ENCODE measurements at places on chromosomes 3 and 15.

DNA sequence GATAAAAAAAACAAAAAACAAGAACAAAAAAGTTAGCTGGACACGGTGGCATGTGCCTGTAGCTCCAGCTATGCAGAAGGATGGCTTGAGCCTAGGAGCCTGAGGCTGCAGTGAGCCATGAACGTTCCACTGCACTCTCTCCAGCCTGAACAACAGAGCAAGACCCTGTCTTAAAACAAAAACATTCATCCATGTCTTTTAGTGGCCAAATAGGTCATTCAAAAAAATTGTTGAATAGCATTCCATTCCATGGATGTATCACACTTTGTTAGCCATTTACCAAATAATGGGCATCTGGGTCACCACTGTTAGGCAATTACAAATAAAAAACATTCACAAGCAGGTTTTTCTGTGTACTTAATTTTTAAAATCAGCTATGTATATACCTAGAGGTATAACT is 139.7 kb downstream of the STAG1 start:
- DNase-seq, result no peak

DNA sequence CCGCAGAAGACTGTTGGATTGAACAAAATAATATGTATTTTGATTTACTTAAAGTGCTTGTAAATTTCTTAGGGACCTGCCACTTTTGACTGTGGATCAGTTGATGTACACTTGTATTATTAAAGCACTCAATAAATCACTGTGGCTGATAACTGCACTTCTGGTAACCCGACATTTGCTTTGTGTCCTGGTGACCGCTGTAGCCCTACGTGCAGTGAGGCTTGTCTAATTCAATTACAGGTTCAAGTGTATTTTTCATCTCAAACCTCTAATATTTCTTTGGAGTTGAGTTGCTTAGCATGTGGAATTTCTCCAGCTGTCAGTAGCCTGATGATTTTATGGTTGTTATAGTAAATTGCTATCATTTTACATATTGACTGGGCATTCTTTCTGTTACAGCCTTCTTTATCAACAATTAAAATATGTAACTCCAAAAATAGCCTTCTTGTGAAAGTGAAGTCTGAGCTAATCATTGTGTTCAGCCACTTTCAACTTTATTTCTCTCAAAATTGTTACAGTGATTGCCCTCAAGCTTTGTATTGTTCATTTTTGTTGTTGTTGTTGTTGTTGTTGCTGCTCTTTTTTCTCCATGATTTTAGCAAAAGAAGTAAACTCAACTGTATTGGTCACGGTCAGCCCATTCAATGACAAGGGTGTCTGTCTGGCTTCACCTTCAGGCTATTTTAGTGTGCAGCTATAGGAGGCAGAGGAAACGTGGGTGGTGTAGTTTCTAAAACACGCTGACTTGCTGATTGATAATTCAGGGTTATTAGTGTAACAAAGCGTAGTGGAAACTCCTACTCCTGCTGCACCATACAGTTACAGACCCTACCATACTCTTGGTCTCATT is 215.1 kb upstream of the UBE2E1 start:
- DNase-seq, result no peak

- no peak for DNase-seq
These were observed 107.8 kb downstream of the PTPRG start for GRCh38 chr3:61669203-61669602.

DNA sequence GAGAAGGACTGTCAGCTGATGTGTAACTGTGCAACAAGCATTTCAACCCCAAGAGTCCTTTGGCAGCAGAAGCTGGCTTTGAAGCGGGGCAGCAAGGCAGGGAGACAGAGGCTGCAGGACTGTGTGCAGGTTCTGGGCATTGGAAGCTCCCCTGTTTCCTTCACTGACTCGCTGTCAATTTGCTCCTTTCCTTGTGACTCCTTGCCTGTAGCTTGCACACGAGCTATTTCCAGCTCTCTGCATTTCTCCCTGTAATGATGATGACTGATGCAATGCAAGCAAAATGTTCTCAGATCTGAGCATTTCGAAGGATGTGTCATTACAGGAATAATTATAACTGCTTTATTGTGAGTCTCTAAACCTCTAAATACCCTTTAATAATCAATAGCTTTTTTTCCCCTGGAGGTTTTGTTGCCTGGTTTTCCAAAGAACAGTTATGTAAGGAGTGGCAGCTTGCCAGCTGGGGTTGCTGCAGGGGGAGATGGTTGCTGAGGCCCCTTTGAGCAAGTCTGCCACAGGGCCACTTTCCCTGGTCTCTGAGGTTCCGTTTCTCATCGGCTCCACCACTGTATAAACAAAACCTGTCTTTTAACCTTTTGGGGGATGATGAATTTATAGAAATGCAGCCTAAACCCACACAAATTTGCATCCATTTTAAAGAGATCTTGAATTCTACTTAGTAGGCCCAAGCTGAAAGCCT is 2.8 kb downstream of the APOD start:
- DNase-seq, result no peak

DNA sequence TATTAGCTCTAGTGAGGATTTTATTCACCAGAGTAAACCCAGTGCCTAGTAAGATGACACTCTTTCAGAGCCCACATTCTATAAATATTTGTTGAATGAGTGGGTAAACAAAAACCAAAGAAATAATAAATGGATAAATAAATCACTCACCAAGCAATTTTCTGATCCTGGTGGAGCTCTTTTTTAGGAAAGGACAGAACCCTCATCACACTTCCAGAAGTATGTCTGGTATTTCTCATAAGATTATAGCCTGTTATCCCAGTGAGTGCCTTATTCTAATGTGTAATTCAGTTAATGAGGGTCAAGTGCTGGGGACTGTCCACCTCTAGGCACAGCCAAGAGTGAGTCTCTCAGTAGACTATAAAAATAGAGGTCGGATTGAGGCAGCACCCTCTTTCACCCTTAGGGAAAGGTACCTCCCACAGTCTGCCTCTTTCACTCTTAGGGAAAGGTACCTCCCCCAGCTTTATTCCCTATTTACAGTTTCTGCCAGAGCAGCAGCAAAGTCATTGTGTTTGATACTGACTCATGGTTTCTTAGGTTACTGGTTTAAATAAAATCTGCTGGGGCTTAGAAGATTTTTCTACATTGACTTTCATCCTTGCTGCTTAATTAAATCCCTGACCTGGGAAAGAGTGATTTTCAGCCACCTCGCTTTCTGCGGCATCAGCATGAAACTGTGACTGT is 145.0 kb downstream of the STAC start:
- no peak for DNase-seq

GRCh38 chr3:112382543-112383160 is 49.7 kb downstream of the CD200 start:
- DNase-seq, result no peak

DNA sequence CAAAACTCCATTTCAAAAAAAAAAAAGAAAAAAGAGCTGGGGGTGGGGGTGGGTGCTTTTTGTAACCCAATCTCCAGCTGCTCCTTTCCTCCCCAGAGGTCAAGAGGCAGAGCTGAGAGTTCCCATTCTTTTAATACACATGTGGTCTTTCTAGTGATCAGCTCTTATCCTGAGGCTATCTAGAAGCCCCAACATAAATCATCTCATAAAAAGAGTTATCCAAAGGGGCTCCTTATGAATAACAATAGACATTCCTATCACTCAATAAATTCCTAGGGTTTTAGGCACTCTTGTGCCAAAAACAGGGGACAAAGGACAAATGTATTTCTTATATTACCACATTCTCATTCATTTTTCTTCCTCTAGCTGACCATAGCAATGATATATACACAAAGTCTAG is 25.1 kb upstream of the GAP43 start:
- no peak for DNase-seq

DNA sequence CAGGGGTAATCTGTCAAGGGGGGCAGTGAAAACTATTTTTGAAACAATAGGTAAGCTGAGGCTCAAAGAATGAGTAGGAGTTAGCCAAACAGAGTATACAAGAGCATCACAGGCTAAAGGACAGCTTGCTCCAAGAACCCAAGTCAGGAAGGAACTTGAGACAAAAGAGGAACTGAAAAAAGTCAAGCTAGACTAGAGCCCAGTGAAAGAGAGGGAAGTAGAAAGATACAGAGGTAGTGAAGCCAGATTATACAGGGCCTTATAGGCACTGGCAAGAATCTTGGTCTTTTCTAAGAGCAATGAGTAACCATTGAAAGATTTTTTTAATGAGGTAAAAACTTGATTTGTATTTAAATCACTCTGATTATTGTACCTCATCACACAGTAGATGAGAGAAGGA is 69.9 kb downstream of the FILIP1L start:
- DNase-seq, result no peak

GRCh38 chr3:83956431-83956830 is 1002.4 kb upstream of the CADM2 start:
- DNase-seq, result no peak

DNA sequence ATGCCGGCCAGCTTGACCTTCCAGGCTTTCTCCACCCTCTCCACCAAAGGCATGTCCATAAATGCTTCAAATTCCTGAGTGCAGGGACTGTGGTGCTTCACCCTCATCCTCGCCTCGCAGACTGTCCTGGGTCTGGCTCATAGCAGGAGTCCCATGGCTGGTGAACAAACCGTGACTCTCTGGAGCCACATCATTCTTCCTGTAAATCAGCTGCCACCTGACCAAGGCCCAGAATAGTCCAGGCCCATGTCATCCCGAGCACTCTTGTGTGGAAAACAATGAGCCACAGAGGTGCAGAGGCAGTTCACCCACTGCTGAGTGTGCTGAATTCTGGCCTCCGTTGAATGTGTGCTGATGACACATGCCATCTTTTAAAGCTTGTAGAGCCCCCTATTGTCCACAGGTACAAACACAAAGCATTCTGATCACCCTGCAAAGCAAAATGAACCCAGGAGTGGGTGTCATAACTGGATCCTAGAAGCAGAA is 68.6 kb downstream of the ABHD5 start:
- no peak for DNase-seq

GRCh38 chr15:73527598-73527997 is 84.6 kb downstream of the REC114 start:
- no peak for DNase-seq

DNA sequence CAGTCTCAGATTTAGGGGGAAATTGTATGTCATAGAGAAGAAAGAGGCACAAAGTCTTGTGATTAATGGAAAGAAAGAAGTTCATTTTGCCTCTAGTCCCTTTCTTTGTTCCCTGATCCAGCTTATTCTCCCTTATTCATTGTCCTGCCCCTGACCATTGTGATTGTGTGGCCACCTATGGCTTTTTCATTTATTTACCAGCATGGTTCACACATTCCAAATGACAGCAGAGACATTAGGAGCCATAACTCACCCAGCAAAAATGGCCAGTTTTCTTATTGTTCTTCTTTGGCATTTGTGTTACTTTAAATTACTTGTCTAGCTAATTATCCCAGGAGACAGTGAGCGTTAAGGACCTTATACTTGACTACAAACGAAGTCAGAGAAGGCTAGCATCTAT is 36.3 kb upstream of the SGO1 start:
- no peak for DNase-seq

GRCh38 chr3:15295506-15295905 is 36.9 kb downstream of the SH3BP5 start:
- DNase-seq, result no peak

- DNase-seq, result no peak
These were observed 587.3 kb downstream of the IGSF11 start for GRCh38 chr3:118447339-118447738.

DNA sequence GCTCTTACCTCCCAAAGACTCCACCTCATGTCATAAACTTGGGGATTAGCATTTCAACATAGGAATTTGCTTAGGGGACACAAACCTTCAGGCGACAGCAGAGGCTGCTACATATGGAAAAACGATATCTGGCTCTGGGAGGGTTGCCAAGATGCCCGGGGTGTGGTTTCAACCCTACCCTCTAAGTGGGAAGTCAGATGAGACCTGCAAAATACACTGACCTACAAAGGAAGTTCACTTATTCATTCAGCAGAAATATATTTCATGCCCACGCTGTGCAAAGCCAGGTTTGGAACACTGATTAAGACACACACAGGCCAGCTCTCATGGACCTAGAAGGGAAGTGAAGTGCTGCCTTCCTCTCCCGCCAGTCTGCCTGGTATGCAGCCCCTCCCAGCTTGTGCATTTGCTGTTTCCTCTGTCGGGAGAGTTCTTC is 239.3 kb downstream of the FEZF2 start:
- DNase-seq, result no peak

DNA sequence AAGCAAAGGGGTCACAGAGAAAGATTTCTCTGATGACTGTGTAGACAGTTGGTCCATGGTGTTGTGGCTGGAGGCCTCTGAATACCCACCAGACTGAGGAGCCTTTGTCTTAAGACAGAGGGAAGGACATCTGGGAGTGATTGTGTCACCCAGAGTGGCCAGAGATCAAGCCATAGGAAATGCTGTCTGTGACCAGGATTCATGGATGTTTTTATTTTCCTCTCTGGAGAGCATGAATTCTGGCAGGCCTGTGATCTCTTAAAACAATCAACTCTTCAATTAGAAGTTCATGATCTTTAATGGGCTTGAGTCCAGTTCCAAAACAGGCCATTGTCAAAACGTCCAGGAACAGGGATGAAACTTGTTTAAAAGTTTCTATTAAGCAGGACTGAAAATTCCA is 198.9 kb upstream of the CTDSPL start:
- DNase-seq, result no peak

DNA sequence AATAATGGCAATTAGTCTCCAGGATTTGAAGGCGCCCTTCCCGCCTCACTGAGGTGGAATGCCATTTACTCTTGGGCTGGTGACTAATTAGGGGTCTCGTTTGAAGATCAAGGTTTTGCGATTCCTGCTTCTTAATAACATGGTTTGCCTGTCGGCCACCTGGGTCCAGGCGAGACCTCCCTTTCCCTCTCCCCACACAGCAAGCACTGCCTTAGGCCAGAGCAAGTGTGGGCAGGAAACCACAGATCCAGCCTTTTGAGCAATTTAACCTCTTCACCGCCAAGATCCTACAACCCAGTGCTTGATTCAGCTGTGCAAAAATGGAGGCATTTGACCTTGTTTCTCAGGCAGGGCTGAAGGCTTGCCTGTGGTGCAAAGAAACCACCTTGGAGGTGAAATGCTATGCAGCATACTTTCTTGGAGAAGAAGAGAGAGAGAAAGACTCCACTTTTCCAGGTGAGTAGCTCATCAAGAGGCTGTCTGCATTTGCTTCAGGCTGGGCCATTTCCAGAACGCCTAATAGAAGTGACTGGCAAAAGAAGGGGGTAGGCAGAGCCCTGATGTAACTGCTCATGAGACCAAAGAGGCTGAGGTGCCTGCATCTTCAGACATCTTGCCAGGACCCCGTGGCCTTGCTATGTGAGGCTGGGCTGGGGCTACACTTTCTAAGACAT is 34.1 kb upstream of the WNT5A start:
- no peak for DNase-seq

- DNase-seq, result no peak
These were observed 34.9 kb downstream of the DCLK3 start for GRCh38 chr3:36729204-36730056.

- no peak for DNase-seq
These were observed 415.8 kb upstream of the SEMA6D start for GRCh38 chr15:47301481-47301880.

GRCh38 chr3:185647134-185647879 is 61.2 kb downstream of the SENP2 start:
- no peak for DNase-seq

- DNase-seq, result no peak
These were observed 46.0 kb downstream of the KLF13 start for GRCh38 chr15:31372635-31373091.

GRCh38 chr3:78940128-78940527 is 827.7 kb downstream of the ROBO1 start:
- DNase-seq, result no peak

Measured in activated naive CD4-positive, alpha-beta T cell (primary cell).